ENCODE measurements at places on chromosomes 6 and 20.

- DNase-seq = peak; percentile 31
Measured at GRCh38 chr20:58852543-58853271, at the start of gene GNAS. TSS of gene GNAS (plus strand) at chr20:58852716.

- DNase-seq = no peak
Measured at GRCh38 chr6:113464960-113465359, 392.2 kb upstream of the MARCKS start.

DNA sequence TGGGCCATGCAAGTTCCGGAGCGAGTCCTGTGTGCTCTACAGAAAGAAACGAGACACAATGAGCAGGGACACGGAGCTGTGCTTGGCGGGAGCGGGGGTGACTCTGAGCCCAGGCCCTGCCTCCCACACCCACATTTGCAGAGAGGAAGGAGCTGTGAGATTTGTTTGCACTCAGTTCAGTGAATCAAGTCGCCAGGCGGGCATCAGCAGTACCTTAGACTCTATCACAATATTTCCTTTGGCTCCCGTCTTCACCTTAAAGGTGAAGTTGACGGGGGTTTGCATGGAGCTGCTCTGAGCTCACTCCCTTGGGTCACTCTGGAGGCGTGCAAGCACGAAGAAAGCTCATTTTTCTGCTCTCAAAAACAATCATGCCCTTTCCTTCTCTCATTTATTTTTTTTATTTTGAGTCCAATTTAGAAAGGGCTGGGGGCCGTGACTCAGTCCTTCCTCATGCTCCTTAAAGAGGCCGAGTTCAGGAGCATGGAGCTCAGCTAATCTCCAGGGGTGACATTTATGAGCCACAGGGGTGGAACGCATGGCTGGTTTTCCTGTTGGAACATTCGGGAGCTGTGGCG is 188.2 kb downstream of the NFATC2 start:
- no peak for DNase-seq

GRCh38 chr20:34122274-34122980 is 10.4 kb upstream of the EIF2S2 start:
- DNase-seq = no peak

DNA sequence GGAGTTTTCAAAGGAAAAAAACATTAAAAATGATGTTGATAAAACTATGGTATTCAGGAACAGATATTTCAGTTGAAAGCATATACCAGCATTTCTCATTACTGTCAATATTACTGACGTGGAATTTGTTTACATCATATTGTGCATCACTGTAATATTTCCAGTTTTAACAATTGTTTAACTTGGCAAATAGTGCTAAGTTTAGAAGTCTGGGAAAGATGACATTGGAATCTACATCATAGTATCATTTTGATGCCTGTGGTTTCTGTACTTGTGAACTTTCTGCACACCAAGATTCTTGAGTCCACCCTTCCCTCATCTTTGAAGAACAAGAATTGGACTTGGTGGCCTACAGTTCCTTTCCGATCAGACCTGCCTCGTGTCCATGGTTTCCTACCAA is 98.1 kb downstream of the RALGAPA2 start:
- no peak for DNase-seq

DNA sequence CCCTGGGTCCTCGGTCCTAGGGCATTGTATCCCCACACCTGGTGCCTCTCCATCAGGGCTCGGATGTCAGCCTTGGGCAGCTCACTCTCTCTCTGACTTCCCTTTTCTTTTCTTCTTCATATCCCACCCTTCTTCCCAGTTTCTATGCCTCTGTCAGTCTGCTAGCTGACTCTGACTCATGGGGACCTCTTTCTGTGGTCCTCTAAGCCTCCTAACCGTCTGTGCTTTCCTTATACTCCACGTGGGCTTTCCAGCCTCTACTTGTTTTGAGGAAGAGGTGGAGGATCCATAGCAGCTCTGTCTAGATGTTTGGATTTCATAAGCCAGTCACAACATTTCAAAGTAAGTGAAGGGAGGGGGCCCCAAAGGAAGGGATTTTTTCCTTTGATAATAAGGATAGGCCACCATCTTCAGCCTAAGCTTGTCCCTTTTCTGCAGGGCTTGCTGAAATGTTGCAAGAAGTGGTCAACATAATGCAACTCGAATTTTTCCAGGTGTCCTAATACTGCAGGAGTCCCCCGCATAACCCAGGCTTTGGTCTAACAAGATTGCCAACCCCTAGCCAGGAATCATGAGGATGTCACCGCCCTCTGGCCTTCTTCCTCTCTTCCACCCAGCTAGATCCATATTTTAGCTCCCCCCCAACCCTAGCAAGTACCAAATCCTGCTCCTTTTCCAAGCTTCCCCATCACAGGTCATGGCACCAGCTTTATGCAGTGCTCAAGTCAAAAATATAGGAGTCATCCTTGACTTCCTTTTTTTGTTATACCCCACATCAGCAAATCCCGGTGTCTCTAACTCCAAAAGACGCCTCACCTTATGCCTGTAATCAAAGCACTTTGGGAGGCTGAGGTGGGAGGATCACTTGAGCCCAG is 8.7 kb upstream of the PLTP start:
- DNase-seq = no peak

GRCh38 chr6:36594816-36595643 is 868 bp downstream of the SRSF3 start:
- peak; percentile 66 for DNase-seq

- DNase-seq = peak; percentile 99
Measured at GRCh38 chr6:157229713-157230112, 93.6 kb downstream of the TMEM242 start.

DNA sequence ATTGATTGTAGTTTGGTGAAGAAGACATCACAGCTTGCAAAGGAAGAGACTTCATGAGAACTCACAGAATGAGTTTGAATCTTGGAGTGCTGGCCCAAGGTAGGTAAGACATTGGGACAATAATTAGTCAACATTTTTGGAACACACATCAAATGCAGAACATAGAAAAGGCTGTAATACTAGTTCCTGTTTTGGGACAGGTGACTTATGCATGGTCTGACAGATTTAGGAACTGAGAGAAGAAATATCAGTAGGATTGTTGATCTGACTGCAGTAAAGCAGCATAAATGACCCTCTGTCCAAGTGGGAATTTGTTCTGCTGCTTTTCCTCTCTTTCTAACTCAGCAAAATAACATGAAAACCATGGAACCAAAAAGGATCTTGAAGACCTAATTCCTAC is 102.3 kb upstream of the MAP3K7 start:
- DNase-seq = no peak

GRCh38 chr6:152836523-152836922 is 85.9 kb downstream of the VIP start:
- no peak for DNase-seq

DNA sequence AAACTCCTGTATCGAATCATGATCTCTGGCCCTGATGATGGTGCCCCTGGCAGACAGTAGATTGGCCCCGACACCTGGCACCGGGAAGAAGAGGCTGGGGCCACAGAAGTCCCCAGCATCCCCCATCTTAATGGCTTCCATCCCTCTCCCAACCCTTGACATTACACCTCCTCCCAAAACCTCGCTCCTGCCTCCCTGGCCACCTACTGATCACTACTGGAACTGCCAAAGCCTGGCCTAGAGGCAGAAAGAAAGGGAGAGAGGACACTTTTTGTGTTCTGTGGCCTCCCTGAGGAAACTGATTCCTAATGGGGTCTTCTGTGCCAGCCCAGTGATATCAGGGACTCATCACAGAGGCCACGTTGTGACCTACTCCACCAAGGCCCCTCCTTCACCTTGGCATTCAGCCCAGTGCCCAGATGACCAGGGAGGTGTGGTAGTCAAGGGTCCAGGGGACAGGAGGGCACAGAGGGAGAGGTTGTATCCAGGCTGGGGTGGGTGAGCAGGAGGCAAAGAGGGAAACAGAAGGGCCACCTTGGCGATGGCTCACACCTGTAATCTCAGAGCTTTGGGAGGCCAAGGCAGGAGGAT is 6.1 kb downstream of the C20orf173 start:
- no peak for DNase-seq

DNA sequence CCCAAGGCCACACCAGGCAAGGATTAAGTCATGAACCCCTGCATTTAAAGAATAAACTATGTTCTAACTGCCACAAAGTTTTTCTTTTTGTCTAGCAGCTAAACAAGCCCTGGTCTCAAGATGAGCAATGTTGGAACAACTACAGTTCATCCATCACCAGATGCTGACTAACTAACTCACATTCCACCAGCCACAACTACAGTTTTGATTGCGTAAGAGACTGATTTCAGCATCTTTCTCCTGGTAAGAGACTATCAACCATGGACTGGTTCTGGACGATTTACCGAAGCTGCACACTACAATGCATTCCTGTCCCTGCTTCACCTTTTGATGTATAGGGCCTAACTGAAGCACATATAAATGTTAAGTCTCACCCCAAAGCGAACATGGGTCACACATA is 43.0 kb downstream of the F13A1 start:
- no peak for DNase-seq

GRCh38 chr20:19067986-19068385 is 144.5 kb upstream of the SLC24A3 start:
- DNase-seq = no peak

- no peak for DNase-seq
Measured at GRCh38 chr20:24534282-24534681, 64.9 kb downstream of the SYNDIG1 start.

DNA sequence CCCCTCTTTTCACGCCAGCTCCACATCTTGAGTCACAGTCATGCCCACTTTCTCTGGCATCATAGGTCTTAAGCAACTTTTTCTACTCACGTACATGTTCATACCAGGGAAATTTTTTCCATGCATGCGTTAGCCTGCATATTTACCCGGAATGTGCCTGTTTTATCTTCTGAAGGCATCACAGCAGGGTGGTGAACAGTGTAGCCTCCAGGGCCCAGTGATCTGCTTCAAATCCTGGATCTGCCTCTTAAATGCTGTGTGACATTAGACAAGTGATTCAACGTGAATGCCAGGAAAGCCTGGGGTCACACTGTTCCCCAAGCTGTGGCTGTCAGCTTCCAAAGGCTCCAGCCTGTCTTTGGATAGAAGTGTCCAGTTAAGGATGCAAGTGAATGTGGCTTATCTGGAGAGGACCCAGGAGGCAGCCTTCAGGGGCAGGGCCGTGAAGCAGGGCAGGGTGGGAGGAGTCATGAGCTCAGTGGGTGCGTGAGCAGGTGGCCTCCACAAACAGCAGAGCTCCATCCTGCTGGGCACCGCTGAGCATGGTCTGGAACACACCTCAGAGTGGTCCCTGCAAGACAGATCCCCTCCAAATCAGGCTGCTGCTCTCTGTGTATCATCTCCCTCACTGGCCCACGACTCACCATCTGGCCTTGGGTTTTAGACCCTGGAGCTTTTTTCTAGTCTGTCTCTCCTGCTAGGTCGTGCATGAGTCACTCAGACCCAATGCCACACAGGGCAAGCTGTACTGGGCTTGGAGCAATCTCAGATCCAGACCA is 30.4 kb upstream of the CD93 start:
- DNase-seq = no peak

GRCh38 chr6:11121851-11122250 is 10.3 kb upstream of the ERVFRD-1 start:
- DNase-seq = no peak

DNA sequence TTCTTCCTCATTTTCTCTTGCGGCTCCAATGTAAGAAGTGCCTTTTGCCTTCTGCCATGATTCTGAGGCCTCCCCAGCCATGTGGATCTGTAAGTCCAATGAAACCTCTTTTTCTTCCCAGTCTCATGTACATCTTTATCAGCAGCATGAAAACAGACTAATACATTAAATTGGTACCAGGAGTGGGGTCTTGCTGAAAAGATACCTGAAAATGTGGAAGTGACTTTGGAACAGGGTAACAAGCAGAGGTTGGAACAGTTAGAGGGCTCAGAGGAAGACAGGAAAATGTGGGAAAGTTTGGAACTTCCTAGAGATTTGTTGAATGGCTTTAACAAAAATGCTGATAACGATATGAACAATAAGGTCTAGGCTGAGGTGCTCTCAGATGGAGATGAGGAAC is 316.7 kb upstream of the HS3ST5 start:
- no peak for DNase-seq

- no peak for DNase-seq
Measured at GRCh38 chr6:111409430-111409829, 73.6 kb downstream of the REV3L start.

DNA sequence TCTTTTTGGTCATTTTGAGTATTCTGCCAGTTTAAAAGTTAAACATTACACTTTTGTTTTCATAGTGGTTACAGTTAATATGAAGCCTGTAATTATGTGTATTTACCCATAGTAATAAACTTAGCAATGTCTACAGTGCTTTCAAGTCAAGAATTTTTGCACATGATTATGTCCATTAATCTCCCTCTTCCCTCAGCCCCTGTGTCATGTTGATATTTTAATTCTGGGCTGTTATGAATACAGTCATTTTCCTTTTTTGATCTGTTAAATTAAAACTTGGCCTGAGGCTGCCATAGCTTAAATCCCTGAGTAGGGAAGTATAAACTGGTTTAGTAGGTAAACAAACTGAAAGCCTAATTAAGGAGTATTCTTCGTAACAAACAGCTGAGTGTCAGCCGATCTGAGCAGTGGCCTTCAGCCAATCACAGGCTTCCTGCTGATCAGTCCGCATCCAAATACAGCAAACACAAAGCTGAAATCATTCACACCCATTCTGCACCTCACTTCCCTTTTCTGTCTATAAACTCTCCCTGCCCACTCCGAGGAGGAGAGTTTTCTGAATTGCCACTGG is 9.5 kb upstream of the SFT2D1 start:
- DNase-seq = peak; percentile 65

GRCh38 chr20:9103955-9104354 is 35.1 kb downstream of the PLCB4 start:
- DNase-seq = no peak

GRCh38 chr6:39896701-39897100 is 37.6 kb downstream of the MOCS1 start:
- no peak for DNase-seq

GRCh38 chr6:39330476-39330875 is 8.0 kb upstream of the KCNK16 start:
- peak; percentile 93 for DNase-seq

DNA sequence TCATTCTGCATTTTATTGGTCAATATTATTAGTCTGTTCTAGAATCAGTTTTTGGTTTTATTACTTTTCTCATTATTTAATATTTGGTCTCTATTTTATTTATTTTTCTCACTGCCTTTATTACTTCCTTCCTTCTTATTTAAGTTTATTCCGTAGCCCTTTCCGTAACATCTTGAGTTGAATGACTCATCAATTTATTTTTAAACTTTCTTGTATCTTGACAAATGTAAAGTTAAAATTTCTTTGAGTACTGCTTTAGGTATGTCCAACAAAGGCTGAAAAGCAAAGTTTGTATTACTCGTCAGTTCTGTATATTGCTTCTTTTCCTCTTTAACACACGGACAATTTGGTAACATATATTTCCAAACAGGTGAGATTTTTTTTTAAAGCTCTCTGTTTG is 192.0 kb downstream of the CD109 start:
- no peak for DNase-seq

GRCh38 chr6:15551798-15552197 is 111.0 kb downstream of the DTNBP1 start:
- peak; percentile 81 for DNase-seq

- no peak for DNase-seq
Measured at GRCh38 chr6:26594131-26594498, 2.6 kb upstream of the ABT1 start.

GRCh38 chr6:158625881-158626305 is 18.6 kb downstream of the DYNLT1 start:
- DNase-seq = no peak

Measured in DMS79 treated with DMSO at 0.1 percent for 48 hours (cell line).